ENCODE measurements at places on chromosomes 5 and 9.

- no peak for DNase-seq
Observed at GRCh38 chr5:150172556-150172955, 6.0 kb downstream of the CDX1 start.

DNA sequence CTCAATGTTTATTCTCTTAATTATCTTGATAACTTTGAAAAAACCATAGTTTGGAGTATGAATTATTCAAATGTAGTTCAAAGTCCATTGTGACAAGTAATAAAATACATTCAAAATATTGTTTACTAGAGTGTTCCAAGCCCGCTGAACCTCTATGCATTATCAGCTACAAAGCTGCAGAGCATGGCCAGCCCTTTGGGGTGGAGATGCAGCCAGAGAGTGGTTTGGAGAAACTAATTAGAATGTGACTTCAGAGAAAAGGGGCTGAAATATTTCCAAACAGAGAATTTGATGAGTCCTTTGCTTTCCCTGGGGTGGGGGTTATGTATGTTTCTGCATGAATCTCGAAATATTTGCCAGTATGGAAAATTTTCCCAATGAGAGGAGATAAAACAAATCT, 211.3 kb downstream of the NTRK2 start:
- no peak for DNase-seq

- no peak for DNase-seq
Observed at GRCh38 chr5:15715967-15716366, 216.0 kb downstream of the FBXL7 start.

DNA sequence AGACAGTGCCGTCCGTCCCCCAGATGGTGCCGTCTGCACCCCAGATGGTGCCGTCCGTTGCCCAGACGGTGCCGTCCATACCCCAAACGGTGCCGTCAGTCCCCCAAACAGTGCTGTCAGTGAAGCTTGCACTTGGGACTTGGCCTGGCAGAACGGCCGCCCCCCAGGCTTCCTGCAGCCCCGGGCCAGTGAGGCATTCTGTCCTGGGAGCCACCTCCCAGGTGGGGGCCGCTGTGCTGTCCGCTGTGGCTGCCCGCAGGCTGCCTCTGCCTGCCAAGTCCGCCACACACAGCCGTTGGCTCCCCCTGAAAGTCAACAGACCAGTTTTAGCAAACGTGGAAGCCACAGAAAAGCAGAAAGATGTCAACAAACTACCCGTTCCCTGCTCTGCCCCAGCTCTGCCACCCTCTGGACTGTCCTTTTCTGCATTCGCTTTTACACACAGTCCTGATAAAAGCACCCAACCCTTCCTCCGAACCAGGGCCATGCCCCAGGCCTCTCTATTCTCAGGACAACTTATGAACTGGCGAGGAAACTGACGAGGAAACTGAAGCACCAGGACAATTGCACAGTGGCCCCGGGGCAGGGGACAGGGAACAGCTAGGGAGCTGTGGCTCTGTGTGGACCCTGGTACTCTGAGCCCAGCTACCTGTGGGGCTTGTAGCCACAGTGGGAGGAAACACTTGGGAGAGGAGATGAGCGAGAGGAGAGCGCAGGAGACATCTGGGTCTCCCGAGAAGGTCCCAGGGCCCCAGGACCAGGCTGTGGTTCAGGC, 39.6 kb upstream of the RXRA start:
- no peak for DNase-seq

DNA sequence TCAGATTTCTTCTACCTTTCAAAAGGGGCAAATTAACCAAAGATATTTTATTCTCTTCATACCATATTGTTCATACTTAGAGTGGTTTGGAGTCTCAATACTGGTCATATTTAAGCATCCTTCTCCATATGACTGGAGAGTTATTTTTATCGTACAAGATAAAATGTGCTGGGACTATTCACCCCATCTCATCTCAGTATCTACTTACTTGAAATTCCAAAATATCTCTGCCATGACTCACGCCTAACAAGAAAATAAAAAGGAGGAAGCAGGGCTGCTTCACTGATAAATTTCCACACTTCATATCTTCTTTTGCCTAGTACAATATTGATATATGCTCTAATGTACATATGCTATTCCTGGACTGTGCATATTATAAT, 277.9 kb upstream of the CDH9 start:
- DNase-seq: no peak

DNA sequence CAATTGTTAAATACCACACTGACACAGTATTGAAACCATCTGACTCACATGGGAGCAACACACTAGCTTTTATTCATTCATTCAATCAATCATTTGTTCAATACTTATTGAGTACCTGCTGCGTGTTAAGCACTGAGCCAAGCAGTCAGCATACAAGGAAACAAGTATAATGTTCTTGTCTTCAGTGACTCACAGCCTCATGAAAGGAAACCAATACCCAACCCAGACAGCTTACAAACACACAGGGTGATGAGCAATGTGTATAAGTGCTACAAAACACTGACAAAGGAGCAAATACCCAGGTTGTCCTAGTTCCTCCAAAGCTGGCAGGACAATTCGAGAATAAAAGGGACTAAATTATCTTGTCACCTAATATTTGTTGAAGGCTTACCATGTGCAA, 67.6 kb upstream of the RASEF start:
- no peak for DNase-seq

GRCh38 chr9:35000535-35001284, 11.2 kb downstream of the DNAJB5 start:
- DNase-seq: no peak

Data from SK-N-DZ (cell line).